ENCODE measurements at places on chromosomes 1 and 21.

- DNase-seq = no peak
Measured at GRCh38 chr1:1106510-1107221, 9.2 kb downstream of the C1orf159 start.

DNA sequence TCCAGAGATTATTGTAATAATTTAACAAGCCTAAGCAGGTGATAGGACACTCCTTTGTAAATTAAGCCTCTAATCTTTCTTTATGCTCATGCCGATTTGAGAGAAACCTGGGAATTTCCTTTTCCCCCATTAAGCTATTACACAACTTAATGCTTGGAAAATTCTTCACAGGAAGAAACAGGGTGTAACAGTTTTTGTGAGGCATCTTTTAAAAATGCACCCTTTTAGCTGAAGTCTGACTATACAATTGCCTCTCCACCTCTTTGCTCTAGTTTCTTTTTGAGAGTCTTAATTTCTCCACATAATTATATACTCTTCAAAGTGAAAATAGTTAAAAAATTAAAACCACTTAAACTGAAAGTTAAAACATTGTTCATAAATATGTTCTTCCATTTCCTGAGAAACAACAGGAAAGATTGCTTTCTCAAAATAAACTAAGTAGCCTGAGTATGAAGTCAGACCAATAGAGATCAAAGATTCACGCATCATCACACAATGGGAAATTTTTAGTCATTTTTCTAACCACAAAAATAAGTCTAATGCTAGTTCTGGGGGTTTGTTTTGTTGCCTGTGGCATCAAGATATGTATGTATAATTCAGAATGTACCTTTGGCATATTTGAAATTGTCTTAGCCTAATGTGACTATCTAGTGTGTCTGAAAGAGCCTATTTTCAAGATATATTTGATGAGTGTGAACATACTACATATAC, 34.7 kb downstream of the LRRC8D start:
- no peak for DNase-seq

GRCh38 chr1:66925558-66925910, 744 bp downstream of the MIER1 start:
- DNase-seq = peak; percentile 68

DNA sequence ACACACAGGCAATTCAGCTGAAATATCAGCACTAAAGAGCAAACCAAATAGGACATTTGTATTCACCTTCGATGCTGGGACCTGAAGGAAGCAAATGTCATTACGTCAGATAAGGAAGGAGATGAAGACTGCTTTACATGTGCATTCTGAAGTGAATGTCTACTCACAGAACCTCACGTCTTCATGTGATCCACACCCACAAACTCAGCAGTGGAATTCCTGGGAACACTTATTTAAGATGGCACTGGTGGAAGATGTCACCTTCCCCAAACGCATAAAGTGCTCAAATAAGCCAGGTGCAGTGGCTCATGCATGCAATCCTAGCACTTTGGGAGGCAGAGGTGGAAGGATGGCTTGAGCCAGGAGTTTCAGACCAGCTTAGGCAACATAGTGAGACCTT, 11.4 kb downstream of the PGBD5 start:
- DNase-seq = no peak

DNA sequence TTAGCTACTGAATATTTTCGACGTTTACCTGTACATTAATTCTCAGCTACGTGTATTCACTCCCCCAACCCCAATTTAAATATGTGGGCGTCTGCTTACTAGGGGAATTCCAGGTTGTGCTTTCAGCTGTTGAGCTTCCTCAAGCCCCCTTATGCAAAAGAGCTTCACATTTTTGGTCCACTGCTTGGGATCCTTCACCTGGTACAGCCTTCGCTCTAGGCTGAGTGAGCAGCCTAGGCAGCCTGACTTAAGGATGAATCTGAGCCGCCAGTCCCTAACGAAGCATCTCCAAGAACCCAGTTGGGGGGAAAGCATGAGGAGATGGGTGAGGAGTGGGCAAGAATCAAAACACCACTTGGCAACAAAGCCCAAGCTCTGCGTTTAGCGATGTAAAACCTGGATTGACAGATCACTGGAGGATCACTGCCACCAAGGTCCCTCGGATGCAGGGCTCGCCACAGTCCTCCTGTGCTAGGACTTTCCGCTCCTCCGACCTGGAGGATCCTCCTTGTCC, 674 bp downstream of the BCL10 start:
- DNase-seq = no peak

DNA sequence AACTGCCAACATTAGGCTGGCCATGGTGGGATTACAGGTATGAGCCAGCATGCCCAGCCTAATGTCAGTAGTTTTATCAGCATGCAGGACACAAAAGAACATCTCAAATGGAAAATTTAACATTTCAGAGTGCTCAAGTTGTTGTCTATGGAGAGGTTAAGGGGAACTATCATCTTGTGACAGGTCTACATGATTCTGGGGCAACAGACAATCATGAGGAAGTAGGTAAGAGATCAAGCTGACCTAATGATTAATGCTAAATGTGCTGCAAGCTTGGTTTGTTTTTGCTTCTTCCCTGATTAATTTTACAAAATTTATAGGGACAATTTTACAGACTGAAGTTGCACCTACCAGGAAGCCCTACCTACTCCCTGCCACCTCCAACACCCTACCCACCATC, 36.6 kb downstream of the FMO4 start:
- DNase-seq = no peak

- no peak for DNase-seq
Measured at GRCh38 chr1:168567007-168567406, 9.4 kb upstream of the XCL1 start.

GRCh38 chr1:116994411-116994810, 7.1 kb upstream of the CD101 start:
- no peak for DNase-seq

- DNase-seq = no peak
Measured at GRCh38 chr1:221873673-221874072, 131.8 kb upstream of the DUSP10 start.

- no peak for DNase-seq
Measured at GRCh38 chr1:22096463-22096862, 44.0 kb downstream of the CDC42 start.

GRCh38 chr21:40080385-40080784, 213.1 kb downstream of the PCP4 start:
- no peak for DNase-seq
